ENCODE measurements at places on chromosomes 5 and 9. TPM values are rescaled to one million over a fixed set of nuclear protein-coding genes. Genes with fewer than 3 reads are reported as not detected.
A peak's percentile ranks its signal among the peaks of the same experiment; 100 is the strongest.

DNA sequence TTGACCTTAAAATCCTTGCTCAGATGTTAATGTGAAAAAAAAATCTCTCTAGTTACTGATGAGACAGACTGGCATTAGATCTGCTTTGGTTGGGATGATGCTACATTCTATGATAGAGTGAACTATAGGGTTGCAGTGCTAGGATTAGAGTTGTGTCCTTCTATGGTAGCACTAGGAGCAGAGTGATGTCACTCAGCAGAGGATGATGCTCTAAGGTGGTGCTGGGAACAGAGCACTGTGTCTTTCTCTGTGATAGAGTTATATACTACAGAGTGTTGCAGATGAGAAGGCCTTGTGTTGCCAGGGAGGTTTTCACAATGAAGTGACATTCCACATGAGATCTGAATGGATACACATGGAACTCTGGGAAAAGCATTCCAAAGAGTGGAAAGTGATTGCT lies 462.3 kb downstream of the CDH12 start:
- no peak for DNase-seq
- H3K4me3 ChIP-seq: no peak overlapping the region
- H3K27ac ChIP-seq: no peak overlapping the region
- no peaks in the 10 kb centered on the region for H3K27me3 ChIP-seq
- H3K36me3 ChIP-seq: no peaks in the 10 kb centered on the region

DNA sequence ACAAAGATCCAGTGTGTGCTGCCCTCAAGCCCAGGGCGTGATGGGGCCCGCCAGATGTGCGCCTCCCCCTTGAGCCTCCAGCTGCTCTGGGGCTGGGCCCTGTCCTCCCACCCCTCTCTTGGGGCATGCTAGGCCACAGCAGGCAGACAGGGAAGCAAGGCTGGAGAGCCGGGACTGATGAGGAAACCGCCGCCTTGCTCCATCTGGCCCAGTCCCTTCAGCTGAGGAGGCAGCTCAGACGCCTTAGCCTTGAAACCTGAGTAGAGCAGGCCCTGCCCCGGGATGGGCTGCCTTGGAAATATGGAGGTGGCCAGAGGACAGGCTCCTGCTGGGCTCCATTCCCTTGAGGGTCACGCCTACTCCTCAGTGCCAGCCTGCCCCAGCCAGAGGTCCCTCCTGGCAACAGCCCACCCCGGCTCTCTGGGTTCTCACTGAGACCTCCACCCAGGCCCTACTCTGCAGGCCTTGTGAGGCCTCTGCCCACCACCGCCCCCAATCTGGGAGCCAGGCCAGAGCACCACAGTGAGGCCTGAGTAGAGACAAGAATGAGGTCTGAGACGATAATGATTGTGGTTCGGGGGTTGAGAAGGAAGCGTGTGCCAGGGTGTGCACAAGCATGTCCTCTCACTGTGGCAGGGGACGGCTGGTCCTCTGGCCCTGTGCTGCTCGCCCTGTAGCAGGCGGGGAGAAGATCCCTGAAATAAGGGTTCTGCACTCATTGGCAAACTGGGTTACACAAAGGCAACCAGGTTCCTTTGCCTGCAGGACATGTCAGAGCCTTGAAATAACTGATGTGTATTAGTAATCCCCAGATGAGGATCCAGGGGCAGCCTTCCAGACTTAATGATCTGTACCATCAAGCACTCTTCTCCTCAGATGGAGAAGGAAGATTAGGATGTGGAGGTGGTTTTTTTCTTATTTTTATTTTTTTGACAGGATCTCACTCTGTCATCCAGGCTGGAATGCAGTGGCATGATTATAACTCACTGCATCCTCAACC lies 30.9 kb downstream of the CXXC5 start:
- no peaks in the 10 kb centered on the region for H3K36me3 ChIP-seq
- peaks cover 1% of the 10 kb centered on the region for H3K4me1 ChIP-seq
- H3K27me3 ChIP-seq: no peaks in the 10 kb centered on the region
- no peak for DNase-seq

DNA sequence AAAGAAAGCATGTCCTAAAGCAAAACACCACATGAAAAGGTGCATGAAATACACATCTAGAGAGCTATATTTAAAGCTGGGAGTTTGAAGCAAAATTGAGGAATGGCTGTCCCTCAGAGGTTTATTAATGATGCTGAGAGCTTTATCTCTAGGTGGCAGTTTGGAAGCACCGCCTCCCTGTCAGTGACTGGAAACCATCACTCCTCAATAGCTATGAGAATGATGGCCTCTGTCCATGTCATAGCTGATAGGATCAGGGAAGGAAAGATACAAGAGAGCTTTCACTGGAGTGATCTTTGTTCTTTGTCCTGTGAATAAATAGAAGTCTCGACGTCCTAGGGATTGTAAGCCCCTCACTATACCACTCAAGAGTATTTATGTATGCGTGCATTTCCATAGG lies 110.5 kb downstream of the NUDT12 start:
- DNase-seq: no peak
- no peak overlapping the region for H3K27ac ChIP-seq
- no peaks in the 10 kb centered on the region for H3K4me1 ChIP-seq
- H3K27me3 ChIP-seq: no peaks in the 10 kb centered on the region
- no peak overlapping the region for H3K4me3 ChIP-seq

Gene ZNF658
- 3.1 TPM for total RNA-seq

GRCh38 chr5:79111387-79111959 lies at the start of gene BHMT:
Gene BHMT, plus strand, starts transcription at chr5:79111809. Its CDS starts 77 bp downstream, at chr5:79111886.
- no peak within 1 kb of the TSS for H3K4me3 ChIP-seq
- no peak within 1 kb of the TSS for H3K27ac ChIP-seq
- no peaks in the 10 kb centered on the region for H3K27me3 ChIP-seq
- no peak for DNase-seq

GRCh38 chr9:130480673-130481072 lies 35.9 kb downstream of the ASS1 start:
- DNase-seq: peak; percentile 45
- H3K36me3 ChIP-seq: no peaks in the 10 kb centered on the region
- H3K4me3 ChIP-seq: no peak overlapping the region
- no peak overlapping the region for H3K27ac ChIP-seq
- no peaks in the 10 kb centered on the region for H3K27me3 ChIP-seq

- peak overlapping the region; percentile 100 for H3K27ac ChIP-seq
- H3K4me3 ChIP-seq: no peak overlapping the region
- peak; percentile 84 for DNase-seq
These were observed 58.0 kb downstream of the DAP start for GRCh38 chr5:10702911-10703491.

DNA sequence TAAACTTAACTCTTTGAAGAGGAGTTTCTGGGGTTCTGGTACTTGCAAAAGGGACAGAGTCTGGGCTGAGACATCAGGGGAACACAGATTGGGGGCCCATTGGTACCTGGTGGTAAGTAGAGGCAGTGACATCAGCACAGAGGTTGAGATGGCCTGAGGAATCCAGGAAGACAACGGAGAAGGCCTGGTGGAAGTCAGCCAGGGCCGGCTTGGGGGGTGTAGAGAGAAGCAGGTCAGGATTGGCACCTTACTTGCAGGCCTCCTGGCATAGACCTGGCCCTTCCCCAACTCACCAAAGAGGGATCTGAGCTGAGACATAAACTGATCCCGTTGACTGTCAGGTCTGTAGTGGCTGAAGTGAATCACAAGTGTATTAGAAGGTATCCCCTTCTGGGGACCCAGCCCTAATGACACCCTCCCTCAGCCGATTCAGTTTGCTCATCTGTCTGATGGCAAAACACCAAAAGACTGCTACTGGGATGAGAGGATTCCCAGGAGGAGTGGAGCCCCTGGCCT lies 5.5 kb downstream of the NOL6 start:
- DNase-seq: peak; percentile 35
- peaks cover 12% of the 10 kb centered on the region for H3K4me1 ChIP-seq
- no peak overlapping the region for H3K27ac ChIP-seq
- no peak overlapping the region for H3K4me3 ChIP-seq

DNA sequence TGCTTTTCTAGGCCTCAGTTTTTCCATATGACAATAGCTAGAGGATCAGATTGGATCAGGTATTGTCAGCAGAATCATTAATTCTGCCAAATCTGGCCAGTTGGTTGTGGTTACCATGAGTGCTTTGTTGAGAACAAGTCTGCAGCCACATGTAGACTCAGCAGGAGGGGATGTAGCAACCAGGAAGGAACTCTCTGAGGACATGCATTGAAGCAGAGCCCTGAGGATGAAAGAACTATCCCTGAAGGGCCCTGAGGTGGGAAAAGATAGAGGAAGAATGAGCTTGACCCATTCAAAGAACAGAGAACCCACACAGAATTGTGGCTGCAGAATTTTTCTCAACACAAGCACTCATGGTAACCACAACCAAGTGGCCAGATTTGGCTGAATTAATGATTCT lies 60.1 kb upstream of the AFAP1L1 start:
- DNase-seq: no peak
- H3K36me3 ChIP-seq: no peaks in the 10 kb centered on the region
- peaks cover 9% of the 10 kb centered on the region for H3K4me1 ChIP-seq
- H3K4me3 ChIP-seq: no peak overlapping the region
- H3K27me3 ChIP-seq: no peaks in the 10 kb centered on the region

DNA sequence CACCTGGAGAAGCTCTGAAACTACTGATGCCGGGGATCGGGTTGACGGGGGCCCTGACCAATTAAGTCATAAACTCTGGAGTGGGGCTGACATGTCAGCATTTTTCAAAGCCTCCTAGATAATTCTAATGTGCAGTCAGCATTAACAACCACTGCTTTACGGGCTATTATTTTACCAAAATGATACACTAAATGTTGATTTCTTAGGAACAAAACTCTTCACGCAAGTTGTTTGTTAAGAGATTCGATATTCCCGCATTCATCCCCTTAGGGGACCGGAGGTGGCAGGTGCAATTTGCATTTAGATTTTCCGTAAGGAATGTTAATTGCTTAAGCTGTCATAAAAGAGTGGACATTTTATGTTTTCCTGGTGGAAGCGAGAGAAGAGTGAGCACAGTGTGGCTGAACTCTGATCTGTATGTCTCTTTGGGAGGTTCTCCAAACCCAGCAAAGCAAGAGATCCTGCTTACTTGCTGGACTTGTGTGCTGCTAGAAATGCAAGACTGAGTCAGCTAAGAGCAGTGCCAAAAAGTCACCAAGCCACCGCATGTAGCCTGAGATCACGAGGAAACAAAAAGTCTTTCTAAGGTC lies 77.6 kb downstream of the UGCG start:
- H3K4me3 ChIP-seq: no peak overlapping the region
- no peaks in the 10 kb centered on the region for H3K27me3 ChIP-seq
- no peaks in the 10 kb centered on the region for H3K4me1 ChIP-seq
- H3K27ac ChIP-seq: no peak overlapping the region
- no peaks in the 10 kb centered on the region for H3K36me3 ChIP-seq
- no peak for DNase-seq

GRCh38 chr5:53730943-53731342 lies 170.5 kb downstream of the NDUFS4 start:
- H3K27me3 ChIP-seq: no peaks in the 10 kb centered on the region
- H3K4me3 ChIP-seq: no peak overlapping the region
- H3K36me3 ChIP-seq: no peaks in the 10 kb centered on the region
- no peak overlapping the region for H3K27ac ChIP-seq
- no peaks in the 10 kb centered on the region for H3K4me1 ChIP-seq
- DNase-seq: no peak

Gene PHF24
- total RNA-seq: not detected

DNA sequence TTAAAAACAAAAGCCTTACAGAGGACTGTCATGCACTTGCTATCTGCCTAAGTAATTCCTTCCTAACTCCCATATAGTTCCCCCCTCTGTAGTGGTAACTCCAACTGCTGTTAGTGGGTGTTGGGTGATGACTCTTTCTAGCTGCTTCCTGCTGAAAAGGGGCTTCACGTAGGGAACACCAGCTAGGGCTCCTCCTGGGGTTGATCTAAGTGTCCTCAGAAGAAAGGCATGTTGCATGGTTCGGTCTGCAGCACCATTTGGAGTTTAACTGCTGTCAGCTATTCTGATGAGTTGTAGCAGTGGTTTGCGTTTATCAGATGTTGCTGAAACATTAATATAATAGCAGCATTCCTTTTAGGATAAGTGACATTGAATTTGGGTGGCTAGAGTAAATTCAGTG lies 281.9 kb upstream of the TUSC1 start:
- no peak for DNase-seq
- H3K27me3 ChIP-seq: no peaks in the 10 kb centered on the region
- H3K27ac ChIP-seq: no peak overlapping the region
- no peaks in the 10 kb centered on the region for H3K4me1 ChIP-seq
- H3K4me3 ChIP-seq: no peak overlapping the region
- no peaks in the 10 kb centered on the region for H3K36me3 ChIP-seq

Gene BTNL8
- total RNA-seq: not detected

- no peaks in the 10 kb centered on the region for H3K36me3 ChIP-seq
- peaks cover 3% of the 10 kb centered on the region for H3K27me3 ChIP-seq
- no peak overlapping the region for H3K27ac ChIP-seq
- no peak overlapping the region for H3K4me3 ChIP-seq
These were observed 15.1 kb upstream of the ZCCHC7 start for GRCh38 chr9:37105234-37105633.

GRCh38 chr9:8558176-8558575 lies 758.6 kb upstream of the DMAC1 start:
- H3K27me3 ChIP-seq: no peaks in the 10 kb centered on the region
- no peak overlapping the region for H3K27ac ChIP-seq
- H3K36me3 ChIP-seq: no peaks in the 10 kb centered on the region
- H3K4me3 ChIP-seq: no peak overlapping the region

- no peaks in the 10 kb centered on the region for H3K36me3 ChIP-seq
- no peaks in the 10 kb centered on the region for H3K27me3 ChIP-seq
- H3K27ac ChIP-seq: no peak overlapping the region
These were observed 762 bp downstream of the CACNA1B start for GRCh38 chr9:137878146-137878941.

DNA sequence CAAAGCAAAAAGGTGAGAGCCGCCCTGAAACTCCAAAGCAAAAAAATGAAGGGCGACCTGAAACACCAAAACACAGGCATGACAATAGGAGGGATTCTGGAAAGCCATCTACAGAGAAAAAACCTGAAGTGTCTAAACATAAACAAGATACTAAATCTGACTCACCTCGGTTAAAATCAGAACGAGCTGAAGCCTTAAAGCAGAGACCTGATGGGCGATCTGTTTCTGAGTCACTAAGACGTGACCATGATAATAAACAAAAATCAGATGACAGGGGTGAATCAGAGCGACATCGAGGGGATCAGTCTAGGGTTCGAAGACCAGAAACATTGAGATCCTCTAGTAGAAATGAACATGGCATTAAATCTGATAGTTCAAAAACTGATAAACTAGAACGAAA lies 108.8 kb downstream of the NIPBL start:
- no peak overlapping the region for H3K4me3 ChIP-seq
- H3K36me3 ChIP-seq: peaks cover 24% of the 10 kb centered on the region
- no peaks in the 10 kb centered on the region for H3K27me3 ChIP-seq
- H3K4me1 ChIP-seq: no peaks in the 10 kb centered on the region
- DNase-seq: no peak
